ENCODE measurements at places on chromosomes 6 and 20.

DNA sequence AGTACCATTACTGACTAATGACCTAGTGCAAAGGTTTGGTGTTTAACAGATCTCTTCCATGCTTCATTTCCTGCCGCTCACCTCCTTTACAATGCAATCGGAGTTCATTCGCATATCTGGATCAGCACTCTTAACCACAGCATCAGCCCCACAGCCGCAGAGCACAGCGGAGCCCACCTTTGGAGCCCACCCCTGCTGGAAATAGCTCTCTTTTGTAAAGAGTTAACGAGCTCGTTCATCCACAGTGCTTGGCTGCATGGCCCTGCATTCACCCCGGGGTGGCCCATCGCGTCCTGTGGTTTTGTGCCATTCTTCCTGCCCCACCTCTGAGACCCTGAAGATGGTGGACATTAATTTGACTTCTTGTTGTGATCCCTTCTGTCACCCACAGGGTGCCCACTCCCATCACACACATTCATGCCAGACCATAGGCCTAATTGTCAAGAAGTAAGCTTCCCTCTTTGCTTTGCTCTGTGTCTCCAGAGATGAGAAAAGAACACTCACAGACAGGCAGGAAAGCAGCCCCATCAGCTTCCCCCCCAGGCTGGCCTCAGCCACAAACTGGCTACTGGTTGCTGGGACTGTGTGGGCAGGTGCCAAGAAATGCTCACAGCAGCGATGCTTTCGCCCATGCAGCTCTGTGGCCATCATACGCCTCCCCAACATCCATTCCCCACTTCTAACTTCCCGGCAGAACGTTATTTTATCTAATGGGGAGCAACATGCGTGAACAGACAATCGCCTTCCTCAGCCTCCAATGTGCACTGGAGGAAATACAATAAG lies 167.0 kb downstream of the LRFN2 start:
- no peak for DNase-seq

DNA sequence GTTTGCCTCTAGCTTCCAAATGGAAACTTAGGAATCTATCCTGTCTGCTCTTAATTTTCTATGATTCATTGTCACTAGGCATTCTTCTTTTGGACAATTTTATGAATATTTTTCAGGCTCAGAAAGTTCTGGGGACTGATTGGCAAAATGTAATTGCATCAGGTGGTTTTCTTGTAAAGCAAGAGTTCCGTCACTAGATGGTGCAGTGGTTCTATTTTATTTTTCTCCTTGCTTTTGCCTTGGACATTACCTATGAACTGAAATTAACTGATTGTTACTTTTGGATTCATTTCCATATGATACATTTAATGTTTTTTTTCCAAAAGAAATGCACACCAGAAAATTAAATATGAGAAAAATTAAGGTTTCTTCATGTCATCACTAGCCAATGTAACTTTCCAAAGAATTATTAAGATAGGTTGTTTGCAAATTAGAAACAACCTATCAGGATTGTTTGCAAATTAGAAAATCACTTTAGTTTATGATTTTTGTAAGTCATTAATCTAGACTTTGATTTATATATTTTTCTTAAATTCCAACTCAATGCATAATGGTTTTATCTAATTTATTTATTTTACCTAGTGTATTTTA lies 48.0 kb downstream of the TMEM170B start:
- peak; percentile 37 for DNase-seq

GRCh38 chr20:63861981-63862901 lies 943 bp downstream of the ABHD16B start:
- DNase-seq: no peak

DNA sequence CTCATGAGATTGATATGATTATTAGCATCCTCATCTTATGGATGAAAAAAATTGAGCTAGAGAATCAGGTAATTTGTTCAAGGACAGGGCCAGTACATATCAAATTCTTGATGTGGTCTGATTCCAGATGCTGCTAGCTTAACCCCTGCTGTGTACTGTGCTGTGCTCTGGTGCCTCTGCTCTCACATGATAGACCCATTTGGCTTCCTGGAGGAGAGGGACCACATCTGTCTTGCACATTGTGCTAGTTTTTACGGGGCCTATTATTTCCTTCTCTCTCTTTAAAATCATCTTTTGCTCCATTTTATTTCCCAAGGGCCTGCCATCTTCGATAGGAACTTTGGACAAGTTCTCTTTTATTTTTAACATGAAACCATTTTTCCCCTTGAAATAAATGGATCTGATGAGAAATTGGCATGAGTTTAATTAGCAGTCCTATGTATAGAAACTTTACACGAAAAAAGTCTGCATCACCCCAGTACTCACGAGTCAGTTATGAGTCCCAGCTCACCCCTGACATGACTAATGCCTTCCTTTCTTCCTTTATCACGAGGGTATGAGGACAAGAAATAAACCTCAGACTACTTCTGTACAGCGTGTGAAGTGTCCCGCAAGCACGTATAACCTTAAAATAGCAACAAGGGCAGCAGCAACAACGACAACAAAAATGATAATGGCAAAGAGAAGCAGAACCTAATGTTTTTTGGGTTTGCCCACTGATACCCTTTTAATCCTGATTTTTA lies 26.5 kb downstream of the CD109 start:
- peak; percentile 49 for DNase-seq

GRCh38 chr6:142417331-142417750 lies 115.5 kb downstream of the ADGRG6 start:
- no peak for DNase-seq

GRCh38 chr20:20666359-20666758 lies 46.1 kb downstream of the RALGAPA2 start:
- DNase-seq: no peak

GRCh38 chr20:38066969-38067716 lies 33.6 kb downstream of the RPRD1B start:
- DNase-seq: no peak

DNA sequence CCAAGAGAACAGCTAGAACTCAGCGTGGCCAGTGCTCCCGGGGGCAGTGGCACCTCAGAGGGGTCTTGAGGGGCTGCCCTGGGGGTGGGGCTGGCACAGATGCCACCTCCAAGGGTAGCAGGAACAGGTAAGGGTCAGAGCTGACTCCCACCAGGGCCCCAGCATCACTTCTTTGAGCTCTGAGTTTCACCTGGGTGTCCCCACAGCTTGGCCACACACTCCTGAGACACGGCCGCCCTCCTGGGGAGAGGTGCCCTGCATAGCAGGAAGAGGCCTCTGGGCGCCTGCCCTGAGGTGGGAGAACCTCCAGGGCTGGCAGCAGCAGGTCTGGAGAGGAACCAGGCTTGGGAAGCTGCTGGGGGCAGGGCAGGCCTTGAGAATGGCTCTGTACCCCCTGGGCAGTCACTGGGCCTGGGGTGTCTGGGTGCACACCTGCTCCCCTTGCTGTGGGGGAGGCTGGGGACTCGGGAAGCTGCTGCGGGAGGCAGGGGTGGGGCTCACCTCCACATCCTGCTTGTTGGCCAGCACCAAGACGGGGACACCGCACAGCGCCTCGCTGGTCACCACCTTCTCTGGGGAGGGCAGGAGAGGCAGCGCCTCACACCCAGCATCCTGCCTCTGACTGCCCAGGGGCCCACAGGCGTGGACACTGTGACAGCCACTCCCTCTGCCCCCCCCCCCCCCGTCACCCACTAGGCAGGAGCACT lies 5.0 kb downstream of the TNFRSF6B start:
- no peak for DNase-seq

GRCh38 chr6:7137335-7138045 lies 29.7 kb downstream of the RREB1 start:
- no peak for DNase-seq

- DNase-seq: no peak
Observed at GRCh38 chr6:119942078-119942752, 592.7 kb upstream of the MAN1A1 start.

DNA sequence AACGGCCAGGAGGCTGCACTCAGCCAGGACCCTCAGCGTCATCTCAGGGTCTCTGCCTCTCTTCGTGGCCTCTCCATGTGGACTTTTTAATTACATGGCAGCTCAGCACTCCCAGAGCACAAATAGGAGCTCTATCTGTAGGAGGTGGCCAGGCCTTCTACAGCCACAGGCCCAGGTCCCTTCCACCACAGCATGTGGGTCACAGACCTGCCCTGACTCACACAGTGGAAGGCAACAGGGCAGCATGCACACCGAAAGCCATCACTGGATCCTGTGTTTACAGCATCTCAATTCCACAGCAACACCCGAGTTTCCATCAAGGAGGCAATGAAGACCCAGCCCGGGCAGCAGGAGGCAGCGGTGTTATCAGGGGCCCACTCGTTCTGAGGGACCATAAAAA lies 65.8 kb upstream of the CD93 start:
- no peak for DNase-seq

All from amniotic stem cell (primary cell).